Right lung (tissue), 10 donors: ENCODE measurements at places on chromosomes 12 and 14. TPM values are rescaled to one million over a fixed set of nuclear protein-coding genes. Genes with fewer than 3 reads are reported as not detected.

The CSRP2 gene
- 23.7 TPM for polyA plus RNA-seq

DNA sequence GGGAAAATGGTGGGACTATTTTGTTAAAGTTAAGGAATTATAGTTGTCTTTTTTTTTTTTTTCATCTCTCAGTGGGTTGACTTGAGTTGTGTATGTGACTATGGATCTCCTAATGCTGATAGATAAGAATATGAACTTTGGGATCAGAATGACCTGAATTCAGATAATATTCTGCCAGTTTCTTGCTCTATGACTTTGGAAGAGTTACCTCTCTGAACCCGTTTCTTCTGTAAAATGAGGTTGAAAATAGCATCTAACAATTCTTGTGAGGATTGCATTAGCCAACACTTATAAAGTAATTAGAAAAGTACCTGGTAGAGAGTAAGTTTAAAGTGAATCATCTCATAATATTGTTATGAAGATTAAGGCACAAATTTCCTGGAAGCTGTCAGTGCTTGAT is 18.4 kb downstream of the EID3 start:
- no peak for DNase-seq

The MMP14 gene
- 216 TPM for polyA plus RNA-seq

DNA sequence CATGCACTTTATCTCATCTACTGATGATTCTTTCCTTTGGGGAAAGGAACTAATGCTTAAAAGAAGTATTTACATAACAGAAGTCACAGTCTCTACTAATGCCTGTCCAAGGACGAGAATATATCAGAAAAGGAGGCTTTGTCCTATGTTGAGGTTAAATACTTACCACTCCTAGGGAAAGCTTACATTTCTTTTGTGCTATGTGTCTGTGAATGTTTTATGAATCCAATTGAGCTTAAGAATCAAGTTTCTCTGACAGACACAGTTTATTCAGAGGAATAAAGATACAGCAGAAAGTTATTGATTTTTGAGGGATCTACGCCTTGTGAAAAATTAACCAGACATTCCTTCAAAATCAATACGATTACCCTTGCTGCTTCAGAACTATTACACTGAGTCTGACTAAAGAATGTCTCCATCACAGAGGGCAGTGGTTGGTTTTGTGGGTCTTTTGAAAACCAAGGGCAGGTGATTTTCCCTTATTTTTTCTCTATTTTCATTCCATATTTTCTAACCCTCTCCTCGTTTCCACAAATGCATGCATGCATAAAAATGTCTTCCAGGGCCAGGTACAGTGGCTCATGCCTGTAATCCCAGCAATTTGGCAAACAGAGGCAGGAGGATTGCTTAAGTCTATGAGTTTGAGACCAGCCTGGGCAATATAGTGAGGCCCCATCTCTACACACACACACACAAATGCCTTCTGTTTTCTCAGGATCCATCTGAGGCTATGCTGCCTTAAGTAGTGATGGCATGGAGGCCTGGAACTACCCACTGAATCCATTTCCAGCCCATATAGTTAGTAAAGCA is 1095.1 kb downstream of the GALC start:
- DNase-seq: no peak

The MSI1 gene
- 16.4 TPM for polyA plus RNA-seq

The CBLN3 gene
- polyA plus RNA-seq: 2.6 TPM

- no peak for DNase-seq
Observed at GRCh38 chr14:92282669-92283068, 40.3 kb upstream of the SLC24A4 start.

- DNase-seq: no peak
Observed at GRCh38 chr12:47942614-47943225, 20.7 kb upstream of the TMEM106C start.

GRCh38 chr12:53938326-53939140 is at the start of gene HOXC13:
Gene HOXC13, plus strand, starts transcription at chr12:53938831. Its CDS starts 76 bp downstream, at chr12:53938907.
- DNase-seq: peak; percentile 62
